ENCODE measurements at places on chromosomes 11 and 22.

- DNase-seq: no peak
These were observed 8.8 kb downstream of the DGCR2 start for GRCh38 chr22:19113429-19113828.

DNA sequence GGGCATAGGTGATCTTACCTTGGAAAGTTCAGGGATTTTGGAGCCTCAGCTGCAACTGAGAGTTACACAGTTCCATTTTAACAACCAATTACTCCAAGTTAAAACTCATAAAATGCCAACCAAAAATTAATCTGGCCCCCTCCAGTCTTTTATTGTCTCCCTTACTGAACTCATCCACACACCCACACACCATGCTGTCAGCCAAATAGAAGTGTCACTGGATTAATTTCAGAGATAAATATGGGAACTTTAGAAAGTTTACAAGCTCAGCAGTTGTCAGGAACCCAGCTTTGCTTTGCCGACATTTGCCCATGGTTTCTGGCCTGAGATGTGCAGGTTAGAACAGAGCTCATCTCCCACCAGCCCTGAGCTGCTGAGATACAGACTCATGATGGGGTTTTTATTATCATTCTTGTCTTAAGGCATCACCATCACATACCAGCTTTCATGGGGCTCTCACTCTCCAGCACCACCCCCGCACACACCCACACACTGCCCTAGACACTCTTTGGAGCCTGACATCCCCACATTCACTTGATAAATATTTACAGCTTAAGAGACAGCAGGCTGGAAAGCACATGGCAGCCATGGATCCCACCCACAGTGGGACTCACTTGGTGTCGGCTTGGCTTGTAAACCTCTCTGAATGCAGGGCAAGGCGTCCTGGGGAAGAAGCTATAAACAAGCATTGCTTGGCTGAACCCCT lies 23.7 kb upstream of the CTR9 start:
- no peak for DNase-seq

- DNase-seq: no peak
These were observed 71.9 kb upstream of the RRM1 start for GRCh38 chr11:4022669-4023068.

- DNase-seq: no peak
These were observed 3.9 kb downstream of the CDC45 start for GRCh38 chr22:19483481-19484244.

- DNase-seq: no peak
These were observed 20.9 kb downstream of the ATXN10 start for GRCh38 chr22:45692549-45692948.

Data from prostate gland (tissue), 2 donors.